Stimulated activated CD4-positive, alpha-beta T cell treated with anti-CD3 and anti-CD28 coated beads, Interleukin-2, amount 100 ng/mL, for 24 hours (primary cell): ENCODE measurements at places on chromosomes 12 and 14.

GRCh38 chr12:123388177-123388950 is 4.4 kb downstream of the KMT5A start:
- DNase-seq, result peak; percentile 81

DNA sequence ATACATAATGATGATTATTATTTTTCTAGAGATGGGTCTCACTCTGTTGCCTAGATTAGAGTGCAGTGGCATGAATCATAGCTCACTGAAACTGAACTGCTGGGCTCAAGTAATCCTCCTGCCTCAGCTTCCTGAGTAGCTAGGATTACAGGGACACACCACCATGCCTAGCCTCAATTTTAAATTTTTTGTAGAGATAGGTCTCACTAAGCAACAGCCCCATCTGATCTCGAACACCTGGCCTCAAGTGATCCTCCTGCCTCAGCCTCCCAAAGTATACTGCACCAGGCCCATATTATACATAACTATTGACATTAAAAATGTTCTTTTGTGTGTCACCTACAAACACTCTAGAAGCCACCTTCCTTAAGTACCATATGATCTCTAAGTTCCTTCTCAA is 3.4 kb downstream of the TXNRD1 start:
- no peak for DNase-seq

GRCh38 chr12:8840321-8840720 is 17.9 kb downstream of the A2ML1 start:
- DNase-seq, result no peak

- no peak for DNase-seq
These were observed 43.3 kb downstream of the ADCK1 start for GRCh38 chr14:77843195-77843594.

GRCh38 chr12:123546281-123546680 is 12.8 kb upstream of the RILPL1 start:
- no peak for DNase-seq

GRCh38 chr14:39060818-39061437 is 42.1 kb downstream of the SEC23A start:
- DNase-seq, result no peak

DNA sequence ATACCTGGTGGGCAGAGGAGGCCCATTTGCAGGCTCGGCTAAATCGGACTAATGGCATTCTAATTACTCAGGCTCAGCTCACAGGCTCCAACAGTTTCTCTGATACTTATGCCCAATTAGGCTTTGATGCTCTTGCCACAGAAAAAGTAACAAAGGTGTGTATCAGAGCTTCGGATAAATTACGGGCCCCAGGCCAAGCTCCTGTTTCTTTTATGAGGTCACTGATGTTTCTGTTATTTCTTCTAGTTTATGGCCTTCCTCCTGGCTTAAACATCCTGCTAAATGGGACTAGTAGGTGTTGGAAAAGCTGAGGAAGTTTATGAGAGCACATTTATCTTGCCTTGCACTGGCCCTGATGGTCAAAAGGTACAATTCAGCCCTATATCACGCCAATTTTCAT is 28.8 kb upstream of the C12orf75 start:
- no peak for DNase-seq

DNA sequence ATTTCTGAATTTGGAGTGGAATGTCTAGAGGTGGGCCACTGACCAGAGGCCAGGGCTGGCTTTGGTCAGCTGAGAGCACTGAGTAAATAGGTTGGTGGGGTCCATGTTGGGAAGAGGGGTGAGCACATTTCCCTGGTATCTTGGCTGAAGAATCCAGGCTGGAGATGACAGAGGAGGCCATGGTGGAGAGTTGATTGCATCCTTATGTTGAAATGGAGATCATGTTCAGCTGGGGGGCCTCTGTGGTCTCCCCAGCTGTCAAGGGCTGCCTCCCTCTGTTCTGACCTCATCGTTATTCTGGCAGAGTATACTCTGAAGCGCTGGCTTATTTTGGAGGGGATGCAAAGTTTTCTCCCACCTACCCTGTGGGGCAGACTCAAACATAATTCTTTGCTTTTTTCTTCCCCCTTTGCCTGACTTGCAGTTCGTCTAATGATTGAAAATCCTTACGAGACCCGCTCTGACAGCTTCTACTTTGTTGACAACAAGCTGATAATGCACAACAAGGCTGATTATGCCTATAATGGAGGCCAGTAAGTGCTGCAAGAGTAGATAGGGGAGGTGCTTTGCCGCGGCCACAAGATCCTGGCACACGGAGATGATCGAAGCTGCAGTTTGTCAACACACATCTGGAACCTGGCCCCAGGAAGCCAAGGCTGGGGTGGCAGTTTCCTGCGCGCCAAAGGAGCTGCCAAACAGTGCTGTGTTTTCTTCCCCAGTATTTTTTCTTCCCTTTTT is 6.0 kb upstream of the ACADS start:
- DNase-seq, result no peak

- no peak for DNase-seq
These were observed 28.9 kb downstream of the RTRAF start for GRCh38 chr14:52018252-52018651.

DNA sequence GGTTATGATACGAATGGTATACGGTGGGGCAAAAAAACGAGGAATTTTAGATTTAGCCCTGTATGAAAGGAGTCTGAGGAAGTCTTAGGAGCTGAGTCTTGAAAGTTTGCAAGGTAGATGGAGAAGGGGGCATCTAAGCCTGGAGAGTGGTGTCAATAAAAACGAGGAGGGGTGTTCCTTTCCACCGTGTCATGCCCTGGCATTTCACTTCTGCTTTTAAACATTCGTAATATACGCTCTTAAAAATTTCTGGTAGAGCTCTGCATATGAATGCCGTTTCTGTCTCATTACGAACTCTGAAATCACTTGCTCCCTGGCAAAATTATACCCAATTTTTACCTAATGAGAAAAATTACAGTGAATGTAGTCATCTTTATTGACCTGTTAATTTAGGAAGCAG is 170.2 kb downstream of the ERC1 start:
- DNase-seq, result no peak

DNA sequence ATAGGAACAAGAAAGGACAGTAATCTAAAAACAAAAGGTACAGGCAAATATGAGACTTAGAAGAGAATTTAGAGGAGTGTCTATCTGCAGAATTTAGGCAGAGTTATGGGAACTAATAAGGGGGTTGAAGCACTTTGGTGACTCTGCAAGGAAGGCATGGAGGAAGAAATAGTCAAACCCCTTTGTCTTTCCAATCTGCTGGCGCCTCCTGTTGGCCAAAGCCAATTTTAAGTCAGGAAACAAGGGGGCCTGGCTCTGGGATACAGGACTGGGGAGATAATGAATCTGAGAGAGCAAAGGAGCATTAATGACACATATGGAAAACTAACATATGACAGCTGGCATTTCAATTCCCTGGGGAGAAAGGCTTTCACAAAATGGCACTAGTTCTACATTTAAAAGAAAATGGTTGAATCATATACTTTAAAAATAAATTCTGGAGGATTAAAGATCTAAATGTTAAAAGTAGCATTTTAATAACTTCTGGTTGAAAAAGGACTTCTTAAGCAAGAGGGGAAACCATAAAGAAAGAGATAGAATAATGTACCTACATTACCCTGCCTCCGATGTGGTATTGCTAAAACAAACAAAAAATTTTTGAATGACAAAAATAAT is 48.5 kb upstream of the CSRP2 start:
- DNase-seq, result peak; percentile 33

- DNase-seq, result no peak
These were observed 1385.8 kb upstream of the FLRT2 start for GRCh38 chr14:84144166-84144565.

DNA sequence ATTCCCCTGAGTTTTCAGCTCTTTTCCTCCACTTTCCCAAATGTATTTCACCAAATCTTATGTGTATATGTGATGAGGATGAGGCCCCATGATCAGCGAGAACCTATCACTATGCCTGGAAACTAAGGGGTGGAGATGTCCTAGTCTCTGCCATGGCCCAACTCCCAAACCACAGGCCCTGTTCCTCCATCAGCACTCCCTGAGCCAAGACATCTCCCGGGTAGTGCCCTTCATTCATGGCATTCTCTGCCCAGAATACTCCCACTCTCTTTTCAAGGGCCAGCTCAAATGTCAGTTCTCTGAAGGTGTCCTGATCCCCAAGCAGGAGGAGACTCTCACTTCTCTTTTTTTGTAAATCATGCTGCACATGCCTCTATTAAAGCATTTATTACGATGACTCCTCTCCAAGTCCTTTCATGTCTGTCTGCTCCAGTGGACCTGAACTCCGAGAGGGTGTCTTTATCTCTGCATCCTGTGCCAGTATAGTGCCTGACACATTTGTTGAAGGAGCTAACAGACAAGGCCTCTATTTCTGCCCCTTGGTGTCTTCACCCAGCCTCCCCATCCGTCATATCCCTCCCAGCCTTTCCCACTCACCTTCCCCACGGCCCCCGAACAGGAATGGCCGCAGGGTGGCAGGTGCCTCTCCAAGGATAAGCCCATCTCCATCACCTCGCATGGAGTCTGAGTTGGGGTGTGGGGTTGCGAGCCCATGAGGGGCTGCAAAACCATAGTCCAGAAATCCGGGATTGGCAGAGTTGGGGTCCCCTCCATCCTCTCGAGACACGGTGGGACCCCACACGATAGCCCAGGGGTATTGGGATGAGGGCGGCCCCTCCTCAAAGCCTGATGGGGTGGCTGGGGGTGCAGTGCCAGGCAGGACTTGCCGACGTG is 3.7 kb downstream of the PIANP start:
- no peak for DNase-seq

DNA sequence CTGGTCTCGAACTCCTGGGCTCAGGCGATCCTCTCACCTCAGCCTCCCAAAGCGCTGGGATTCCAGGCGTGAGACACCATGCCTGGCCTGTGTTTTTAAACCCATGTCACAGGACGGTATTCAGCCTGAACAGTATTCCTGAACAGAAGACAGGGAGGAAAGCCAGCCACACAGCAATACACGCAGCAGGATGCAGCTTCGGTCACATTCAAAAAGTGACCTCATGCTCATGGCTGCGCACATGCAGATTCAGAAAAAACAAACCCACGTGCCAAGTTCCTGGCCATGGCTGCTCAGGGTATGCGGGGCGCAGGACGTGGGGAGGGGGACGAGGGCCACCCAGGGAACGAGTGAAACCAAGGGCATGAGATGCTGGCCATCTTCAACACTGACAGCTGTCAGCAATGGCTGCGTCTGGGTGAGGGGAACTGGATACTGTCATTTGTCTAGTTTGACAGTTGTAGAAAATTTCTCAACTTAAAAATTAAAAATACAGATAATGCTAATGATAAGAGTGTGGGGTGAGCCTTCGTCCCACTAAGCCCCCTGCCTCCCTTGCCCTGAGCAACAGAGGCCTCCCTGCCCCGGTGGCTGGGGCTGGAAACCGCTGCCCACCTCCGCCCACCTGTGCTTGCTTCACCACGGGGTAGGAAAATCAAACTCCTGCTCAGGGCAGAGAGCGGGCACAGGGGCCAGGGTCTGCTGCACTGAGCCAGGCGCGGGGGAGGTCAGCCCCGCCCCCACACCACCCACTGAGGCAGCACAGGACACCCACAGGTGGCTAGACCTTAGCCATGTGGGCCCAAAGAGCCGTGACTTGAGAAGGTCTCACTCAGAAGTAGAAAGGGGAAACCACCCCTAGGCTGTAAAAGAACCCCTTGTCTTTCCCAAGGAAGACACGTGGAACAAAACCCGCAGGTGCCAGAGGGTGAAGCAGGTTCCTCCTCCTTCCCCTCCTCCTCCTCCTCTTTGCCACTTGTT is 84.2 kb downstream of the SCARB1 start:
- DNase-seq, result no peak

GRCh38 chr12:38785381-38785780 is 120.0 kb downstream of the CPNE8 start:
- DNase-seq, result no peak

DNA sequence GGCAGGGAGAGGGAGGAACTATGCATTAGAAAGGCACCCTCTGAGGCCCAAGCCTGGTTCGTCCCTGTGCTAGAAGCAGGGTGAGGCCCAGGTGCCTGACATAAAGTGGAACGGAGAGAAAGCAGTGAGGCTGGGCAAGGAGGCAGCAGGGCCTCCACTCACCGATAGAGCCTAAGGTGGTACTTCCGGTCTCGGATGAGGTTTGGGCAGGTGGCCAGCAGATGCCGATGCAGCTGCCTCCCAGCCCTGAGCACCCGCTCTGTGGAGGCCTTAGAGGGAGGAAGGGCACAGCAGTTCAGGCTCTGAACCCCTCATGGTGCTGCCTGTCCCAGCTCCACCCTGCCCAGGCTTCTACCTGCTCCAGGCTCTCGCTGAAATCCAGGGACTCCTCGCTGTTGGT is 7.1 kb downstream of the RAPGEF3 start:
- no peak for DNase-seq

GRCh38 chr14:89924268-89924667 is 30.3 kb downstream of the EFCAB11 start:
- no peak for DNase-seq

DNA sequence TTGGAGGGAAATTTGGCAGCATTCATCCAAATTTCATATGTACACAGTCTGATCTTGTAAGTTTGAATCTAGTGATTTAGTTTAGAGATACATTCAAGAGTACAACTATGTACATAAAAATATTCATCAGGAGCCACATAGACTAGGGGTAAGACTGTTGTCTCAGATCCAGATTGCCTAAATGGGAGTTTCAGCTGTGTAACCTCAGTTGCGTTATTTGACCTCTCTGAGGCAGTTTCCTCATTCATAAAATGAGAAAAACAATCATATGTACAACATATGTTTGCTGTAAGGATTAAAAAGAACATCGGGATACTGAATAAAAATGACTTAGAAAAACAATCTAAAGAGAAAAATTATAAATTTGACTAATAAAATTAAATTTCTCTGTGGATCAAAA is 577.5 kb downstream of the RPL10L start:
- DNase-seq, result no peak

DNA sequence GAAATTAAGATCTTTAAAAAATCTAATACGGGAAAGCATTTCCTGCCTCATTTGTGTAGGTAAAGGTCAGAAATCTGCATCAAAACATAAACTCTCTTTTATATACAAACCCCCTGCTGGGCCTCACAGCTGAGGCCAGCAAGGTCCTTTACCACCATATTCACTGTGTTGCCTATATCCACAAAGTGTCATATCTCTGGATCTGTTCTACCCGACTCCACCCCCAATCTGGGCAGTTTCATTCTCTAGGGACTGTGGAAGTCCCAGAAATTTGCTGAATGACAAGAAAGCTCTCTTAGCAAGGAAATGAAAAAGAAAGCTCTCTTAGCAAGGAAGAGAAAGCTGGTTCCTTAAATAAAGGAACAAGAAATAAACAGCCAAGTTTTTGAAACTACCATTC is 301.7 kb downstream of the KCNH5 start:
- no peak for DNase-seq

DNA sequence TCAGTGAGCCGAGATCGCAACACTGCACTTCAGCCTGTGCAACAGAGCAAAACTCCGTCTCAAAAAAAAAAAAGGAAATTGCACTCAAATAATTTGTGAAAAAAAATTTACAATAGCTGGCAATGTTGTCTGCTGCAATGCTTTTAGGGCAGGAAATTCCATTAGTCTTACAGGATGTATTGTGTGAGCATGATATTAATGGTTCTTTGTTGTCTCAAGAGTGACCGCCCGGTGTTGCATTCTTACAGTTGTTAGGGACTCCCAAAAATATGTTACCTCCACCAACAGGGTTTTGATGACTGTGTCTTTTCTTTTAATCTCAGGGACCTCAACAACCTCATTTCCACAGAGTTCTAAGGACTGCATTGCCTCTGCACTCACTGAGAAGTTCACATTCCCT is 44.8 kb downstream of the PZP start:
- DNase-seq, result no peak
